ENCODE measurements at places on chromosomes 12 and 14.

GRCh38 chr12:89162589-89163261 is 189.6 kb downstream of the DUSP6 start:
- H3K4me3 ChIP-seq: no peak overlapping the region
- DNase-seq: peak; percentile 96
- no peaks in the 10 kb centered on the region for H3K27me3 ChIP-seq

GRCh38 chr14:51996148-51996746 is 6.9 kb downstream of the RTRAF start:
- H3K4me1 ChIP-seq: no peaks in the 10 kb centered on the region
- H3K36me3 ChIP-seq: peaks cover 26% of the 10 kb centered on the region
- peak; percentile 66 for DNase-seq

DNA sequence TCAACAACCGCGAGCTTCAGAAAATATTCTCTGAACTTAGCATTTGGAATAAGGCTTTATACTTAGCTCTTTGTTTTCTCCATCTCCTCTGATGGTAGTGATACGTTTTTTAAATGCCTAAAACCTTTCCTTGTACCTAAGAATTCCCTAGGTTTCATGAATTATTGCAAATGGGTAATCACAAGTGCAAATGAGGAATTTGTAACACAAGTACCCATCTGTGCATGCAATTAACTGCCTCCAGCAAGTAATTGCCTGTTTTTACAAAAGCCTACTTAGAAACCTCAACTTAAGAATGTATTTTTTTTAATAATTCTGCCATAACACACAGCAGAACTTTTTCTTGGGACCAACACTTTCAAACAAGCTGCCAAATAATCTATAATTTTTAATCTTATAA is 149.2 kb downstream of the PHLDA1 start:
- no peak overlapping the region for H3K4me3 ChIP-seq
- H3K27ac ChIP-seq: no peak overlapping the region
- H3K27me3 ChIP-seq: no peaks in the 10 kb centered on the region
- no peak for DNase-seq
- peaks cover 7% of the 10 kb centered on the region for H3K4me1 ChIP-seq
- no peaks in the 10 kb centered on the region for H3K36me3 ChIP-seq

DNA sequence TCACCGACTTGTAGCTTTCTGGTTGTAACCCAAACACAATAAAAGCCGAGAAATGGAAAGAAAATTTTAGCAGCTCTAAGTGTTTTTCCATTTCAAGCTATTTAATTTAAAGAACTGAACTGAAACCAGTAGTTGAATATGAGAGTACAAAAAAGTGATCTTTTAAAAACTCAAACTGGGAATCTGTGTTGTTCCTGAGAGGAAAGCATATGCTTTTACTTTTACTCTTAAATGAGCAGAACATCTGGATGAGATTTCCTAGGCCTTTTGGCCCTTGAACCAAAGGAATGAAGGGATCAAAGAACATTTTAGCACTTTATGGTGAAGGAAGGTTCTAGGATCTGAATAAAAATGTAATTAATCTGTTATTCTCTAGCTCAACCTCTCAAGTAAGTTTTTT is 1.3 kb downstream of the KERA start:
- no peak overlapping the region for H3K27ac ChIP-seq
- no peaks in the 10 kb centered on the region for H3K4me1 ChIP-seq
- H3K36me3 ChIP-seq: no peaks in the 10 kb centered on the region
- DNase-seq: no peak

DNA sequence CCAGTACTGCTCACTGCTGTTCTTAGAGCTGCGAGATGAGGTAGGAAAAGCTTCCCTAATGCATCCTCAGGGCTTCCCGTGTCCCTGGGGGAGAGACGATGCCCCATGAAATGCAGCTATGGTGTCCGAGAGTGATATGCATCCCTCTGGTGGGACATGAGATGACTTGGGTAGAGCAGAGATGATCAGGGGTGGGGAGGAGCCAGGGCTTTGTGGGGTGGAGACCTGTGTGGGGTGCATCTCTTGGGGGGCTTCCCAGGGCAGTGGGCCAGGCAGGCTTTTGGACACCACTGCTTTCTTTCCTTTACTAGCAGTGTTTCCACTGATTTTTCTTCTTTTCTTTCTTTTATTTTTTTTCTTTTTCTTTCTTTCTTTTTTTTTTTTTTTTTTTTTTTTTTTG is 147.3 kb downstream of the ADGRD1 start:
- H3K4me3 ChIP-seq: no peak overlapping the region
- H3K36me3 ChIP-seq: no peaks in the 10 kb centered on the region
- H3K27ac ChIP-seq: no peak overlapping the region
- DNase-seq: no peak
- H3K27me3 ChIP-seq: no peaks in the 10 kb centered on the region

DNA sequence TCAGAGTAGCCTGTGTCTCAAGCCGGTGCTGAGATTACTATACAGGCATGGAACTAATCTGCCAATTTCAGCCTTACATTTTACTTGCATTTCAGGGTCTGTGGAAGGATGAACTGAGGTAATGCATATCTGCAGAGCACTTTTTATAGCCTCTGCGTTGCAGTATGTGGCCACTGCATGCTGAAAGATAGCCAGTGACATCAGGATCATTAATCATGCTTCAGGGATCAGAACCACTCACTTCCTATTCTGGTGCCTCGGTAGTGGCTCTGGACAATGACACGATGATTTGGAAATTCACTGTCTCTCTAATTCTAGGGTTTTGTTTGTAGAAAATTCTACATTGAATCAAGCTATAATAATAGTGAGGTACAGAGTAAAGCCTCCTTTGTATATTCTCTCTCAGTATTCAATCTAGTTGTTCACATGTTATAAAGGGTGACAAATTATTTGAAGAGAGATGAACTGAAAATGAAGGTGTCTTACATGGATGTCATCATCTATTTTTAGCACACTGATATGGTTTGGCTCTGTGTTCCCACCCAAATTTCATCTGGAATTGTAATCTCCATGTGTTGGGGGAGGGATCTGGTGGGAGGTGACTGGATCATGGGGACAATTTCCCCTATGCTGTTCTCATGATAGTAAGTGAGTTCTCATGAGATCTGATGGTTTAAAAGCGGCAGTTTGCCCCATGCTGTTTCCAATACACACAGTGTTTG is 554.3 kb upstream of the MIS18BP1 start:
- no peak for DNase-seq
- no peaks in the 10 kb centered on the region for H3K4me1 ChIP-seq
- H3K36me3 ChIP-seq: no peaks in the 10 kb centered on the region
- H3K27me3 ChIP-seq: no peaks in the 10 kb centered on the region

GRCh38 chr12:119682639-119683252 is 14.8 kb downstream of the PRKAB1 start:
- no peaks in the 10 kb centered on the region for H3K27me3 ChIP-seq
- no peak overlapping the region for H3K4me3 ChIP-seq
- H3K4me1 ChIP-seq: no peaks in the 10 kb centered on the region

- H3K27me3 ChIP-seq: no peaks in the 10 kb centered on the region
- no peaks in the 10 kb centered on the region for H3K36me3 ChIP-seq
- H3K4me1 ChIP-seq: no peaks in the 10 kb centered on the region
- no peak overlapping the region for H3K27ac ChIP-seq
These were observed 34.9 kb upstream of the WSCD2 start for GRCh38 chr12:108094056-108094649.

DNA sequence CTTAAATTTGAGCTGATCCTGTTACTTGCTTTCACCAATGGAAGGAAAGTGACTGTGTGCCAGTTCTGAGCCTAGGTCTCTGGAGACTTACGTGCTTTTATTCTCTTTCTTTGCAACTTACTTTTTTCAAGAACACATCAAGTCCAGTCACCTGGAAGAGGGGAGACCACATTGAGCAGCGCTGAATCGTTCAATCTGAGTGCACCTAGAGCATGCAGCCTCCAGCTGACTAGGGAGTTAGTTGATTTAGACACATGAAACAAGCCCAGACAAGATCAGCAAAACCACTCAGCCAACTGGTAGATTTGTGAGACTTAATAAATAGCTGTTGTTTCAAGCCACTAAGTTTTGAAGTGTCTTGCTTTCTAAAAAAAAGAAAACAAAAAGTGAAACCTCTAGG is 1014.8 kb upstream of the FBXO33 start:
- no peaks in the 10 kb centered on the region for H3K27me3 ChIP-seq
- H3K4me3 ChIP-seq: no peak overlapping the region
- no peaks in the 10 kb centered on the region for H3K36me3 ChIP-seq
- no peak overlapping the region for H3K27ac ChIP-seq

DNA sequence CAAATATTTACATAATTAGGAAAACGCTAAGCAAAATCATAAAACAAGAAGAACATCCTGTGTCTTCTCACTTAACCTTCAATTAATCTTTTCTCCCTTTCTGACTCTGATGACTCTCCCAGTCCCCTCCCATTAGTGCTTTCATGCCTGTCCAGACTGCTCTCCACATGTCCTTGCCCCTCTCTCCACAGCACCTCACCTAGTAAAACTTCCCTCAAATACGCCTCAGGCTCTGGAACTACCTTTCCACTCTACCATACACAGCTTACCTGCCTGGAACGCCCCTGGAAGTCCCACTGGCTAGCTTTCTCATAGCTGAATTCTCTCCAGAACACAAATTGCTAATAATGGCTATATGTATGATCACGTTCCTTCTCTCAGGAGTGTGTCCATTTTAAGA is 44.7 kb downstream of the SLC5A8 start:
- DNase-seq: no peak
- H3K4me3 ChIP-seq: no peak overlapping the region
- H3K27ac ChIP-seq: no peak overlapping the region
- no peaks in the 10 kb centered on the region for H3K36me3 ChIP-seq
- H3K27me3 ChIP-seq: no peaks in the 10 kb centered on the region

DNA sequence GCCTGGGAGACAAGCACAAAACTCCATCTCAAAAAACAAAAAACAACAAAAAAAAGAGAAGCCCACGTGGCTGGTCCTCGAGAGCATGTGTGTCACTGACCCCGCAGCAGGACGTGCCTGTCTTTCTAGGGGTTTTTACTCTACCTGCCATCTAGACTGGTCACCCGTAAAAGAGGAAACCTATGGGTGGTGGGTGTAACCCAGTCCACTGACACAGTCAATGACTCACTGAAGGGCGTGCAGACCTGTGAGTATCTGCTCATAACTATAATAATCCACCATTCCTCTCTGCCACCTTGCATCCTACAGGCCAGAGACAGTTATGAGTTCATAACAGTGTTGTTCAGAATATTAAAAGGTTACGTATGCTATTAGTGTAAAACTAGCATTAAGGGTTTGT is 4.6 kb downstream of the GOLGA3 start:
- peaks cover 6% of the 10 kb centered on the region for H3K36me3 ChIP-seq
- H3K4me1 ChIP-seq: peaks cover 9% of the 10 kb centered on the region
- H3K27ac ChIP-seq: no peak overlapping the region
- H3K27me3 ChIP-seq: no peaks in the 10 kb centered on the region

Data from endothelial cell of umbilical vein (primary cell).